ENCODE measurements at places on chromosomes 12 and 14.

- DNase-seq, result peak; percentile 75
Measured at GRCh38 chr14:53391631-53392285, 238.6 kb upstream of the DDHD1 start.

DNA sequence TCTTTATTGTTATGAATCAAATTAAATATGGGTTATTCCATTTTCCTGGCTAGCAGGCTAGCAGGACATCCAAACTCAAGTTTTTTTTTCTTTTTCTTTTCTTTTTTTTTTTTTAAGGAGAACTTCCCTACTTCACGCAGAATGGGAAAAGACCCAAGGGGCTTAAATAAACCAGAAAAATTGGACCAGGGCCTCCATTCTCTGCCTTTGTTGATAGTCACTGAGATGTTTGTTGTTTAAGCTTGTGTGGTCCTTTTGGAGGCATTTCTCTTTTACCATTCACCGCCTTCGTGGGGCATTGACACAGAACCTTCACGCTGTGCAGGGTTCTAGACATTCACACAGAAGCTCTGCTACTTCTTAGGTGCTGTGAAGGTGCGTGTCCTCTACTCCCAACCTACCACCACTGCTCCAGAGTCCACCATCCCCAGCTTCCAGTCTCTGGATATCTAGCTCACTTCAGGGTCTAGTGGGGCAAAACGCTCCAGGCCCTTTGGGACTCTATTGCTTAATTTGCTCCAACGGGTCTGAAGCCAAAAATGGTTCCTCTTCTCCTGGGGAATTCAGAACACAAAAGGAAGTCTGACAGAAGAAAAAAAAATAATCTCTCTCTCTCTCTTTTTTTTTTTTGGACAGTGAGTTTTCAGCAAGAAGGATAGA, 301.3 kb downstream of the AEBP2 start:
- no peak for DNase-seq

- no peak for DNase-seq
Measured at GRCh38 chr14:79294499-79294898, 916.8 kb downstream of the DIO2 start.

GRCh38 chr12:48291511-48291910, 59.2 kb downstream of the ZNF641 start:
- no peak for DNase-seq

DNA sequence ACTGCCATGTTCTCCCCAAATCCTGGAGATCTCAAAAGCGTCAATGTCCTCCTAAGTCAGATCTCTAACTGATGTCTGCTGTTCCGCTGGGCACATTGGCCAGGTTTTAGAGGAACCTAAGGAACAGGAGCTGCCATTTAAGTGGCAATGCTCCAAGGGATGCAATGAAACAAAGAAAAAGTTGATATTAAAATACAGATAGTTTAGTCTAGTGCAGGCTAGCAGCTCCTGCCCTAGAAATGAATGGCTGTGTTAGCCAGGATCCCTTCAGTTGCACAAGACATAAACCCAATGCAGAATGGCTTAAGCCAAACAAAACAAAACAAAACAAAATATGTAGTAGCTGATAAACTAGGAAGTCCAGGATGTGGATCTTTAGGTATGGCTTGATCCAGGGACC, 144.1 kb downstream of the HMGA2 start:
- no peak for DNase-seq

DNA sequence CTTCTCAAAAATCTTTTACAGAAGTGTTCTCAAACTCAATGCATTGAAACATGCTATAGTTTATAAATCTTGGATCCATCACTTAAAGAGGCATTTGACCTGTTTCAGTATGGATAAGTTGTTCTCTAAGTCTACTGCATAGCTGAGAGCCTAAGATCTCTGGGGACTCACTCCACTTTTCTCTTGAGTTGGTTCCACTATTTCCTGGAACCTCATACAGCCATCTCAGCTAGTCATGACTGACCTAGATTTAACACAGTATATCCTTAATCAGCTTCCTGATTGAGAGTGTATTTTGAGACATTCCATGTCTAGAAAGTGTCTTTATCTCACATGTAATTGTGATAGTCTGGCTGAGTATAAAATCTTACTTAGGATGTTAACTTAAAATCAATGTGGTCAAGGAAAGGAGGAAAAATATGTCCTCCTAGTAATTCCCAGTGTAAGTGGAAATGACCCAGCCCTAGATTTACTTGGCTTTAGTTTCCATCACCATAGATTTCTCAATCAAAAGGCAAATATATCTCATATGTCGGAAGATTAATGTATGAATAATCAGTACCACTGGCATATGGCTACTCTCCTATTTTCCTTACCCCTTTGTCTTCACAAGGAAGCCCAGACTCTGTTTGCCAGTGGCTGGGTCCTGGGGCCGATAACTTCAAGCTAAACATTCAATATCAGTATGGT, 61.9 kb downstream of the KICS2 start:
- DNase-seq, result no peak

- DNase-seq, result no peak
Measured at GRCh38 chr14:95320078-95320895, 579 bp upstream of the CLMN start.

GRCh38 chr14:93025055-93025454, 90.7 kb downstream of the ITPK1 start:
- no peak for DNase-seq

DNA sequence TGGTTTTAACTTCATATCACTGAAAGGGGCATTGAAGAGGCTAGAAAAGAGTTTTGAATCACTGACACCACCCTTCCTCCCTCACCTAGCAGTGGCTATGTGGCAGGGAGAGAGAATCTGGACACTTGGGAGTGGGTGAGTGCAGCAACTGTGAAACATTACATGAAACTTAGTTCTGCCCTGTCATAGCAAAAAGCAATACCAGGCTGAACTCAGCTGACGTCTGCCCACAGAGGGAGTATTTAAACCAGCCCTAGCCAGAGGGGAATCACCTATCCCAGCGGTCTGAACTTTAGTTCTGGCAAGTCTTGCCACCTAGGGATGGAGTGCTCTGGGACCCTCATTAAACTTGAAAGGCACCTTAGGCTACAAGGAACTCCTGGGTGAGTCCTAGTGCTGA, 20.7 kb upstream of the UNC79 start:
- DNase-seq, result no peak

DNA sequence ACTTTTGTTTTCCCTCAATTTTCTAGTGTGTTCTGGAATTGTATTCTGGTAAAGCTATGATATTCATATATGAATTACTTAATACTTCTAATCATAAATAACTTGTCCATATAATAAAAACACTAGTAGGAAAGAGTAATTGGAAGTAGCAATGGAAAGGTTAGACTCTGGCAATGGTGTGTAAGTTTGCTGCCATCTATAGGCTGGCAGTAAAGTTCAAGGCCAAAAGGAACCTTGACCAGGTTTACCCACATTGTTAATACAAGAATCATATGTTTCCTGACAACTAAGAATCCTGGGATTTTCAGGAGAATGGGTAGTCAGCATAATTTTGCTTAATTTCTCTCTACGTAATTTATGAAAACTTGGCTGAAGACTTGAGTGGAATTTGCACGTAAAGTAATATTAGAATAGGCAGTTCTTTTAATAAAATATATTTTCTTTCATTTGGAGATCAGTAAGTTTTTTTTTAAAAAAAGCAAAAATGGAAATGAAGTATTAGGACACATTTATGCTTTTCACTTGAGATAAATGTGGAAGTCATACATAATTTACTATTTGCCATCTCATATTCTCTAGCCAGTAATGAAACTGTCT, 926.7 kb downstream of the GALC start:
- DNase-seq, result peak; percentile 4

DNA sequence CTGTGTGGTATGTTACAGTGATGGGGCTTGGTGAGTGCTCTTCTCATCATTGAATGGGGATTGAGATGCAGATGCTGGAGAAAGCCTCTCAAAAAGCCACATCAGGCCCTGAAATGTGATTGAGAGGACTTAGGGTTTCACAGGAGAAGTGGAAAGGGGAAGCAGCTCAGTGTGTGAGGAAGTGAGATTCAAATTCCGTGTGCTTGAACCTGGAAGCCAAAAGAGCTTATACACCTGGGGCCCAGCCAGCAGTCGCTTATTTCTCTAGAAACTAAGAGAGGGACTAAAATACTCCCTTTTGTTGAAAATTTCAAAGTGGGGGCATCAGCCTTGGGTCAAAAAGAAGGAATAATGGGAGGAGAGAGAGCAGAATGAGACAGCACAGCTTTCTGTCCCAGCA, 39.1 kb upstream of the GZMB start:
- DNase-seq, result no peak

GRCh38 chr12:3554371-3555115, 63.5 kb downstream of the PRMT8 start:
- DNase-seq, result no peak

- DNase-seq, result no peak
Measured at GRCh38 chr14:20751963-20752562, 6.4 kb downstream of the EDDM3A start.

- no peak for DNase-seq
Measured at GRCh38 chr12:113650476-113650875, 178.8 kb upstream of the LHX5 start.

- DNase-seq, result no peak
Measured at GRCh38 chr14:93081876-93082570, 33.7 kb downstream of the ITPK1 start.

GRCh38 chr14:69828354-69828753, 31.3 kb upstream of the SLC10A1 start:
- DNase-seq, result no peak
